ENCODE measurements at places on chromosomes 1 and 21.
A peak's percentile ranks its signal among the peaks of the same experiment; 100 is the strongest.

GRCh38 chr1:154951901-154952657, 3.8 kb downstream of the PBXIP1 start:
- DNase-seq, result no peak

- DNase-seq, result peak; percentile 70
Observed at GRCh38 chr1:11650331-11650991, 3.8 kb downstream of the FBXO2 start.

GRCh38 chr1:167938080-167938636, 1.3 kb upstream of the MPC2 start:
- no peak for DNase-seq

DNA sequence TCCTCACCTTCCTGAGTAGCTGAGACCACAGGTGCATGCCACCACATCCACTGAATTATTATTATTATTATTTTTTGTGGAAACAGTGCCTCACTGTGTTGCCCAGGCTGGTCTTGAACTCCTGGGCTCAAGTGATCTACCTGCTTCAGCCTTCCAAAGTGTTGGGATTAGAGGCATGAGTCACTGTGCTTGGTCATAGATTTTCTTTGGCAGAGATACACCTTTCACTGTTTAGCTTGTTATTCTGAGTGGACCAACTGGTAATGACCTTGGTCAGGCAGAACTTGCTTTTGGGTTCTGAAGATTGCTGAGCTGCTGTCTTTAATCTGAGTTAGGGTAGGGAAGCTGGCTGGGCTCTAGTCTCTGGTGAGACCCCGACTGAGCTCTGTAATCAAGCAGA, 66.8 kb downstream of the DNAH14 start:
- DNase-seq, result no peak

DNA sequence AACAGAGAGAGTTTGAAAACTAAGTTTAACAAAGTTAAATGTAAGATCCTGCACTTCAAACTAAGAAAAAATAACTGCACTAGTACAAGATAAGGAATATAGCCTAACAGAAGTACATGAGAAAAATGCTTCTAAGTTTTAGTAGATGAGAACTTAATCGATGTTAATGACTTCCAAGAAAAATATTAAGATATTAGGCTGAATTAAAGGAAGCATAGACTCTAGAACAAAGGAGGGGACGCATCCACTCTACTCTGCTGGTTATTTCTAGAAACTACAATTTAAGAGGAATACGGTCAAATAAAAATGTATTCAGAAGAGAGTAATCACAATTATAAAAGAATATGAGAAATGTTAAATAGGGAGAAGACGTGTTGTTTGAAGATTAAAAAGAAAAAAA, 46.3 kb upstream of the SLC16A1 start:
- DNase-seq, result no peak

- DNase-seq, result no peak
Observed at GRCh38 chr1:225426395-225427234, 1.2 kb downstream of the LBR start.

- no peak for DNase-seq
Observed at GRCh38 chr1:239960366-239960765, 131.3 kb upstream of the FMN2 start.

GRCh38 chr1:26602378-26602959, 72.9 kb downstream of the RPS6KA1 start:
- no peak for DNase-seq

DNA sequence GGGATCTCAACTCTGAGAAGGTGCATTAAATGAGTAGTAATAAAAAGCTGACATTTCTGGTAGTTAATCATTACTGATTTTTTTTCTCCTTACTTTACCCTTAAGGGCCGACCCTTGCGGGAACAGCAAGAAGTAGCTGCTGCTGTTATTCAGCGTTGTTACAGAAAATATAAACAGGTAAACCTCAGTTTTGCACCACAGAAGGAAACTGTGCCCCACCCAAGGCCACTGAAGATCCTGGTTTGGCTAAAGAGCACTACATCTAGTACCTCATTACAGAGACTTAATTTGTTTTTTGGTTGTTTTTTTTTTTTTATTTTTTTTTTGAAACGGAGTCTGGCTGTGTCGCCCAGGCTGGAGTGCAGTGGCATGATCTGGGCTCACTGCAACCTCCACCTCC, 23.5 kb upstream of the VAMP3 start:
- DNase-seq, result no peak

DNA sequence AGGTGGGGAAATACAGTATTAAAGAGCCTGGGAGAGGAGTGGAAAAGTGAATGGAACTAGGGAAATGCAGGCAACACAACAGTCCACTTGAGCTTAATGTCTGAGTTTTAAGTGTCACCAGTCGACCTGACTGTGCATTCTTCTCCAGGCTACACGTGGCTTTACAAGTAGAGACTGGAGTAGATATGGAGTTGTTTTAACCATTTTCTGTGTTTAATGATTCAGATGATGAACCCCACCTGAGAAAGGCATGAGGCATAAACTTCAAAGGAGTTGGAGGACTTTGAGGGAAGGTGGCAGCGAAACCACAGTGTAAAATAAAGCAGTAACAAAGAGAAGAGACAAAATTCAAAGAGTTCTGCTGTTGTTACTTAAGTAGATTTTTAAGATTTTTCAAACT, 12.6 kb downstream of the FUBP1 start:
- no peak for DNase-seq

DNA sequence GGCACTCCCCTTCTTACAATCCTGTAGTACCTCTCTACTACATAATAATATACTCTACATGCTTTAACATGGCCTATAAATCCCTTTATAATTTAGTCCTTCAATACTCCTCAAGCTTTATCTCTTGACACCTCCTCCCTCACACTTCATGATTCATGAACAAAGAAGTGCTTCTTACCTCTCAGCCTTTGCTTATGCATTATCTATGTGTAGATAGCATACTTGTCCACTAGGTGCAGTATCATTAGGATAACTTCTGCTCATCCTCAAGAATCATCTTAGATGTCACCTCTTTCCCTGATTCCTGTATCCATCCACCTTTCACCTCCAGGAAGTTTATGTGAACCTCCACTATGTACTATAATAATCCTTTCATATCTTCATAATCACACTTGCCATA, 74.4 kb downstream of the COL24A1 start:
- DNase-seq, result no peak

- DNase-seq, result no peak
Observed at GRCh38 chr1:25727635-25728286, 72.2 kb upstream of the SELENON start.

- DNase-seq, result no peak
Observed at GRCh38 chr1:220093361-220094015, 444 bp upstream of the IARS2 start.

DNA sequence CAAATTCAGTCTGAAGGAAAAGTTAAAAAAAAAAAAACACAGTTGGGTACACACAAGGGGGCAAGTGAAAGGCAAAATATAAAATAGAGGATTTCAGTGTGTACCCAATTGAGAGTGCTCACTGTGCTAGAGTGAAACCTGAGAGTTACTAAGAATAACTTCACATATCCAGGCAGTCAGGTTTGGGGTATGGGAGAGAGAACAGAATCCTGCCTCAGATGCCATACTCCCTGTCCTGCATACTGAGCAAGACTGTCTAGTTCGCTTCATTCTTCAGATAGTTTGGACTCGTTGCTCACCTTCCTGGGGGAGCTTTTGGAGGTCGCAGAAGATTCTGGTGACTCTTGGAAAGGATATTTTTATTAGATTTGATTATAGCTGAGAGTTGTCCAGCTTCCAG, 20.4 kb downstream of the CEP85 start:
- DNase-seq, result no peak

DNA sequence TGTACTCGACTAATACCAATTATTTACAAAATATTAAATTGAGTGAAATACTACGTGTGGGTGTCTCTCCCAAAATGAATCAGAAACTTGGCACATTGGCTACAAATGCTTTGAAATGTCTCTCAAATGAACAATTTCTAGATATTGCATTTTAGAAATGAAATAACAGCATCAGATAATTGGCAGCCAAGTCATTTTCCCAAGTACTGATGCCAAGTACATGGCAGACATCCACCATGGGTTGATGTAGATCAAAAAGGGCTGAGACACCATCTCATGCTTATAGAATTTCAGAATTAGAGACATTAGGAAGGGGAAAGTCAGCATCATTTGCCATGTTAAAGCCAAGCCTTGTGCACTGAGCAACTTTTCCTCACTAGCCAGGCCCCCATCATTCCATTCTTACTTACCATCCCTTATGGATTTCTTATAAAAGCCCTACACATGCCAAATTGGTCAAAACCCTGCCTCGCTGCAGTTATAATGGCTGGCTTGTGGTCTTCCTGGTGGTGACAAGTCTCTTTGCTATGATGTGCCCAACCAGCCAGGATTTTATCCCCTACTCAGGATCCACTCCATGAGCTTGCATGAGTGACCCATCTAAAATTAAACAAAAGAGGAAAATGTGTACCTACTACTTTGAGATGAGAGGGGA, 73.1 kb downstream of the GREM2 start:
- no peak for DNase-seq

DNA sequence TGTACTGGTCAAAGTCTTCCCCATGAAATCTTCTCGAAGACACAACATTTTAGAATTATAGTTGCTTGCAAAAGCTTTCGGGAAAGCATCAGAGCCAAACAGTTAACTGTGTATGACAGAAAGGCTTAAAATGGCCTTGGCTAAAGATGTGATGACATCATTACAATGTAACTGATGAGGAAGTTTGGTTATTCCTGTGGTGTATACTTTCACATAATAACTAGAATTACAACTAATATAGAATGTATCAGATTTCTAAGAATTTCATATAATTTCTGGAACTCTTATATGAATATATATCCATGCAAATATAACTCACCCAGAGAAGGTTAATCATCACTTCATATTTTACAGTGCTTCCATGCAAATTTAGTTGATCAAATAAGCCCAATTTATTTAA, 8.4 kb downstream of the TP73 start:
- DNase-seq, result no peak

- DNase-seq, result no peak
Observed at GRCh38 chr1:116352349-116352813, 20.7 kb upstream of the ATP1A1 start.

DNA sequence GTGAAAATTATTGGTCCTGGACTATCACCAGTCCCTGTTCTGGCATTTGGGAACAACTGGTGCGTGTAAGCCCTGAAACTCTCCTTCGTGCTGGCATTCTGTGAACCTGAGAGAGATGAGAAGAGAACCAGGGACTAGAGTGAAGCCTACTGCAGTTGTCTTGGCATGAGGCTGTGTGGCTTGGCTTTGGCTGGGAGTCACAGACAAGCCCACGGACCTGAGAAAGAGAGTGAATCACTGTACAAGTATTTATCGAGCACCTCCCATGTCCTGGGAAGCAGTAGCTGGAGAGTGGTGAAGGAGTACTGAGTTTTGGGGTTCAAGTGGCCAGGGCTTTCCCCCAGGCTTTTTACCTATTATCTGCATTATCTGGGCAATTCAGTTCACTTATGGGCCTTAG, 63.3 kb downstream of the FGGY start:
- DNase-seq, result no peak

DNA sequence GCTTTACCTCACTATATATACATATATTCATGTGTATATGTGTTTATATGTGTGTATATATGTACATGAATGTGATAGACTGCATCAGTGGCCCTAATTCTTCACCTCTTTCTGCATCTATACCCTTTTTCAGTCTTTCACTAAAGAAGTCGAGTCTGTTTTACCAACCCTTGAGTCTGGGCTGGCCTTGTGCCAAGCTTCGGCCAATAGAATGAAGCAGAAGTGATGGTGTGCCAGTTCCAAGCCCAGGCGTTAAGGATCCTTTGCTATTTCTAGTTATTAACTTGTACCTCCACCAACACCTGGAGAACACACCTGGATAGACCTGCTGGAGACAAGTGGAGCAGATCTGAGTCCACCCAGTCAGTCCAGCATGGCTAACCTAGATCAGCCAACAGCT, 61.6 kb upstream of the PPM1J start:
- DNase-seq, result no peak

DNA sequence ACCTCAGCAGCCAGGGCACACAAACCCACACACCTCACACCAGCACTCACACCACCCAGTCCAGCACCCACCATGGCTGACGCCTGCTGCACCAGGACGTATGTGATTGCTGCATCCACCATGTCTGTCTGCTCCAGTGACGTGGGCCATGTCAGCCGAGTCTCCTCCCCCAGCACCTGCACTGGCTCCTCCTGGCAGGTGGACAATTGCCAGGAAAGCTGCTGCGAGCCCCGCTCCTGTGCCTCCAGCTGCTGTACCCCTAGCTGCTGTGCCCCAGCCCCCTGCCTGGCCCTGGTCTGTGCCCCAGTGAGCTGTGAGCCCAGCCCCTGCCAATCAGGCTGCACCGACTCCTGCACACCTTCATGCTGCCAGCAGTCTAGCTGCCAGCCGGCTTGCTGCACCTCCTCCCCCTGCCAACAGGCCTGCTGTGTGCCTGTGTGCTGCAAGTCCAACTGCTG, at the start of gene KRTAP10-8:
TSS of gene KRTAP10-8 (plus strand) at position 51 of the 458 bp plus-strand sequence. CDS start at position 73, 22 bp downstream.
- DNase-seq, result no peak

DNA sequence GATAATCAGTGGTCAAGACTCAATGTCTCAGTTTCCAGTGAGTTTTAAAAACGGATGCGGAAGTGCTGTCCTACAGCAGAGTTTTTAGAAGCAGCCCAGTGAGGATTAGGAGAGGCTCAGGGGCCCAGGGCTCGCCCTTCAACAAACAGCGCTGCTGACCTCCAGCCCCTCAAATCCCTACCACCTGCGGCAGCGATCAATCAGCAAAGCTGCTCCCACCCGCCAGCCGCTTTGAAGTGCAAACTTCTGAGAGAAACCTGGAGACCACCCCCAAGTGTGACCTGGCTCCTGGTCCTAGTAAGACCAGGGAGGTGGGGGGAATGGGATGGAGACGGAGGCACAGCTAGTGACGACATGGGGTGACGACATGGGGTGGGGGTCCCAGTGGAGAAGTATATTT, 14.4 kb downstream of the ZBTB17 start:
- no peak for DNase-seq

GRCh38 chr1:176559878-176560277, 96.9 kb downstream of the PAPPA2 start:
- DNase-seq, result no peak

DNA sequence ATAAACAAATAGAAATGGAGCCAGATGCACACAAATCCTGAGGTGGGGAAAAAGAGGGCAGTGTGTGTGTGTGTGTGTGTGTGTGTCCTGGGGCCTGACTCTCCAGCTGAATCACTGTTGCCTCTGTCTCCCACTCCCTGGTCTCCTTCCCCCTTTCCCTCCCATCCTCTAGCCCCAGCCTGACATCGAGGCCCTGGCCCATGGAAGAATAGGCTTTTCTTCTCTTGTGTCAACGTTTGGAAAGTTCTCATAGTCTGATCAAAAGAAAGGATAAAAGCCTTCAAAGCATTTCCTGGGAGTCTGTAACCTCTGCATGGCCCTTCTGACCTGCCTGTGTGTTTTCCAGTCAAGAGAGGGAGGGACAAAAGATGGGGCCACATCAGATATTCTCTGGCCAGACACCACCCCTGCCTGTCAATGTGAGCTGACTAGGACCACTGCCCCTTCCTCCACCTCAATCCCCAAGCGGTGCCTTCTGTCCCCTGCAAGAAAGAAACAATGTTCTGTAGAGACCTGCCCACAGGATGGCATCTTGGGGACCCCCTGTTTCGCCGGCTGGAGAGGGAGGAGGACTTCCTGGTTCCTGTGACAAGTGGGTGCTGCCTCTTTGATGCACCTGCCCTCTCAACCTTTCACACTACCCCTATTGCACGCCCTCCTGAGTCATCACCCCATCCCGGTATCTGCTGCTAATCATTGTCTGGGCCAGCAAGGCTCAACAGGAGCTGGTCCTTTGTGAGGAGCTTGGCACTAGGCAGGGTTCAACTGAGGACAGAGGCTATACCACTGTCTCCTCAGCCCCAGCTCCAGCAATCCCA, 16.2 kb downstream of the KCNJ10 start:
- DNase-seq, result no peak

- no peak for DNase-seq
Observed at GRCh38 chr1:51916587-51917405, 38.3 kb upstream of the NRDC start.

- peak; percentile 85 for DNase-seq
Observed at GRCh38 chr1:26417111-26417759, 6.6 kb downstream of the LIN28A start.
